HuH-7.5 (cell line): ENCODE measurements at places on chromosomes 3 and 15.

DNA sequence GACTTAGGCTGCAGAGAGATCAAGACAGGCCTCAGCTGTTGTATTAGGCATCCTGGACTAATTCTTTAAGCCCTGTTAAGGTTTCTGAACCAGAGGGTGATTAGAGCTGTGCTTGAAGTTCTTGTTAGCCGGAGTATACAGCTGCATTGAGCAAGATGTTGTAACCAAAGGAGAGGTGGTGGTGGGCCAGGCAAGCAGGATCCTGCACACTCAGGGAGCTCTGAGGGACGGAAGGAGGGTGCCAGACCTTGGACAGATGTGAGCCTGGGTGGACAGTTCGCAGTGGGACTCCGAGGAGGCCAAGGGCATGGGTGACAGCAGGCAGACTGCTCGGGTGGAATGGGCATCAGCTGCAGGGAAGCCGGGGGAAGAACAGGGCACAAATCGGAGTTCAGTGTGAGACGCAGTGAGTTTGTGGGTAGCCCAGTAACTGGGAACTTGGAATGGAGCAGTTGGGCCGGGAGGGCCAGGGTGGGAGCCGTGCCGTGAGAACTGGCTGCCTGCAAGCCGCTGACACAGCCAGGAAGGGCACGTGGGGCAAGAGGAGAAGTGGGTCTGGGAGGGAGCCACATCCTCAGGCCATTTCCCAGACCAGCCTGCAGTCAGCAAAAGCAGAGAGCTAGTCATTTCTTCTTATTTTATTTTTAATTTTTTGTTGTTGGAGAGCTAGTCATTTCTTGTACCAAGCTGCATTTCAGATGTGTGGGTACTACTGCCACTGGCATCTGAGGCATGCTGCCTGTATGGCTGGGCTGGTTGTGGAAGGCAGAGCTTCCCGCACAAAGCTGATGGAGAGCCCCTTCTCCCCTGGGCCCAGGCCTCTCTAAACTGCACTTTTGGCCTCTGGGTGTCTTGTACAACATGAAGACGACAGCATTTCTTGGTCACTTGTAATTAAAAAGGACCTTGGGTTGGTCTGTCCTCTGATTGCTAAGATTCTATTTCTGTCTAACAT is 61.0 kb downstream of the PGPEP1L start:
- DNase-seq = no peak

DNA sequence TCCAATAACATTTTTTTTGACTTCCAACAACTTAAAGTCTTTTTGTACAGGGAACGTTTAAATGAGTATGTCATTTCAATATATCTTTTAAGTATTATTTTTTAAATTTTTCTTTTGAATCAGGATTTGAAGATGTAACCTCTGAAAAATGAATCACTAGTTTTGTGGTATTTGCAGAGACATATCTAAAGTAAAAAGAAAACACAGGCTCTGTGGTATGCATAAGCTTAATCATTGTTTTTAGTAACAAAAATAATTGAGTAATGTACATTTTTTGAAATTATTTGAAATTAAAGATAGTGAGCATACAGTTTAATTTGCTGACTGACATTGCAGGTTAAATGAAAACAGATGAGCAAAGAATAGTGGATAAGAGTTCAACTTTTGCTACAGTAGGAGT is 531.3 kb downstream of the ROBO1 start:
- no peak for DNase-seq

DNA sequence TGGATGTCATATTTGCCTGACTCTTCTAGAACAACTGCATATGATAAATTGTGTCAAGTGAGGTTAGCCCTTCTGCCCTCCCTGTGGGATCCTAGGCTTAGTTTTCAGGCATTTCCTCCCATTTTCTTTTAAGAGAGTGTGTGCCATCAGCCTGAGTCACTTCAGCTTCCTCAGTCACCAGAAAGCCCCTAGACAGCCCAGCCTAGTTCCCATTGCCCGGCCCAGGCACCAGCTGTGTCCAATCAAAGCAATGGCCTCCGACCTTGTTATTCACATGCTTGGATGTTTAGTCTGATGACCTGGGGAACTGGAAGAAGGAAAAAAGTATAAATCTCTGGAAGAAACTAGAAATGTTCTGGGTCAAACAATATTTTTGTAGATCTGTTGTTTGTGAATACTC is 221.9 kb upstream of the LRIG1 start:
- DNase-seq = no peak

- no peak for DNase-seq
Observed at GRCh38 chr3:149366031-149366430, 11.4 kb downstream of the TM4SF1 start.

DNA sequence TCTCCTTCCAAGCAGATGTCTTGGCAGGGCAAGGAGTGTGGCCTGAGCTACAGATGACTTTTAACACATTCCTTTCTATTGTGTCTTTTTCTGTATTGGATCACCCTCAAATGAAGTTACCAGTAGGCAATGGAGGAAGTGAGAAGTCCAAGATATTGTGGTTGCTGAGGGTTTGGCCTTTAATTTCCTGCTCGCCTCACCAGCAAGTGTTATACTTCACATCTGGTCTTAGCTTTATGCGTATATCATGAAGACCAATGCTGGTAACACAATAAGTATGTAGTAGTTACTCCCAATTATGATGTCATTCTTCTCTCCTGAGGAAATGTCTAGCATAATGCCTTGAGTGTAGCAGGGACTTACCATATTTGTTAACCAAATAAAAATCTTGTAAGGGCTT is 179.9 kb downstream of the ZIC1 start:
- DNase-seq = no peak
